ENCODE measurements at places on chromosomes 7 and 10. TPM values are rescaled to one million over a fixed set of nuclear protein-coding genes. Genes with fewer than 3 reads are reported as not detected.

The MCM10 gene
- total RNA-seq = 42.0 TPM

The ANKRD16 gene
- 7.7 TPM for total RNA-seq

The SUN3 gene
- total RNA-seq = 1.1 TPM

The COPG2 gene
- total RNA-seq = 19.8 TPM

The LRRC61 gene
- total RNA-seq = 22.5 TPM

The TMEM236 gene
- total RNA-seq = 0.51 TPM

The LRRD1 gene
- not detected for total RNA-seq

The BLNK gene
- total RNA-seq = 9.5 TPM

The MICU1 gene
- total RNA-seq = 89.4 TPM

The MBL2 gene
- total RNA-seq = not detected

DNA sequence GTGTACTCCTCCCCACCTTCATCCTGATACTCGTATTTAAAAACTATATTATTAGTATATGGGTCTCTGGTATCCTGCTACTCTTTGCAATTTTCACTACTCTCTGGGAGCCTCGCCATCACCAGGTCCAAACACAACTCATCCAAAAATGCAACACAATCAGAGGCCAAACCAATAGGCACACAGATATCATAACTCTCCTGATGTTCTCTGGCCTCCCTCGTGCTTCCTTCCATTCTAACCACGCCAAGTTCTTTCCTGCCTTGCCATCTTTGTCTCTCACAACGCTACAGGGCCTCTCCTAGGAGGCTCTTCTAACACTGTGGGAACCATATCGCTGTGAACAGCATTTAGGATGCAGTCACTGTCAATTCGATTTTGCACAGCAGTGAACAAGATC lies 7.3 kb downstream of the RHEB start:
- DNase-seq = no peak

- no peak for DNase-seq
Measured at GRCh38 chr7:141838581-141838980, 2.7 kb downstream of the PRSS37 start.

- no peak for DNase-seq
Measured at GRCh38 chr7:19090526-19090925, 26.9 kb downstream of the TWIST1 start.

DNA sequence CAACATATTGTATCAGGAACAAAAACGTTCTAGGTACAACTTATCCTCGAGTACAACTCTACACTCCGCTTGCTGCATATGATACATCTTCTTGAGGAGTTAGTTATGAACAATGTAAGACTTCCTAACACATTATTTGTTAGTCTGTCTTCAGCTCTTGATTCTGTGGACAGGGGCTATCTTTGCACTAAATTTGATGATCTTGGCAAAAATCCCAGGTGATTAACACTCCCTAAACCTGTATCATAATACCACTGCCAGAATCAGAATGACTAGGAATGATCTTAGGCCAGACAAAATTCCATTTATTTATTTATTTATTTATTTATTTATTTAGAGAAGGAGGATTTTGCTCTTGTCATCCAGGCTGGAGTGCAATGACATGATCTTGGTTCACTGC lies 108.7 kb upstream of the AUTS2 start:
- DNase-seq = no peak

DNA sequence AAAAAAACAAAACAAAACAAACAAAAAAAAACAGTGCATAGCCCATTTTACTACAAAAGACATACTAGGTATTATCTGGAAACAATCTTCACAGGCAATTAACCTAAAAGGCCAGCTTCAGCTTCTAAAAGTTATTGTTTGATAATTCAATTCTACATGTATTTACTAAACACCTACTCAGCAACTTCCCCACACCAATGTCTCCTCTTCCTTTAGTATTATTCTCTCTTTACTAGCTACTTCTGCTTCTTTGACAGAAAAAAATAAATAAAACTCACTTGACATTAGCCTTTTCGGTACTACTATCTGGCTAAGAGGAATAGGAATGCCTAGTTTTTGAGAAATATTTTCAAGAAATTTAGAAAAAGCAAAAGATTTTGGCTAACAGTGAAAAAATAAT lies 2.8 kb downstream of the TM9SF3 start:
- no peak for DNase-seq

GRCh38 chr7:117493460-117493859 lies 13.6 kb downstream of the CFTR start:
- no peak for DNase-seq

- DNase-seq = peak; percentile 64
Measured at GRCh38 chr10:61779950-61780659, 117.4 kb downstream of the CABCOCO1 start.

DNA sequence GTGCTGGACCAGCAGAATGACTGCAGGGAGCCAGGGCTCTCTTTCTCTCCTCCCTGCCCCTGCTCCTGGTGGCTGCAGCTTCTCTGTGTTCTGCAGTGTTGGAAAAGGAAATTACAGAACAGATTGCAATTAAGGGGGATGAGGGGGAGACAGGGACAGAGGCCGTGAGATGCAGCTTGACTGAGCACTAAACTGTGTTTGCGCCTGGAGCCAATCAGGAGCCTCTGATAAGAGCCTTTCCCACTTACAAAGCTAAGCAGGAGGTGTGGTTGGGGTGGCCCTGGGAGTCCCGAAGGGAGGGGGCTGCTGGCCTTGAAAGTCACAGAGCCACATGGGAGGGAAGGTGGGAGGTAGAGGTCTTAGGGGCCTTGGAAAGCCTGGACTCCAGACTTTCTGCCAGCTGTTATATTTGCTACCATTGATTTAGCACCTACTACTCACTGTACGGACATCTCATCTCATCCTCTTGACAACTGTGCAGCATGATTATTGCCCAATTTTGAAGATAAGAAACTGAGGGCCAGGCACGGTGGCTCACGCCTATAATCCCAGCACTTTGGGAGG lies 26.7 kb downstream of the TRIM8 start:
- no peak for DNase-seq

- peak; percentile 13 for DNase-seq
Measured at GRCh38 chr7:17599733-17600339, 301.4 kb downstream of the AHR start.

DNA sequence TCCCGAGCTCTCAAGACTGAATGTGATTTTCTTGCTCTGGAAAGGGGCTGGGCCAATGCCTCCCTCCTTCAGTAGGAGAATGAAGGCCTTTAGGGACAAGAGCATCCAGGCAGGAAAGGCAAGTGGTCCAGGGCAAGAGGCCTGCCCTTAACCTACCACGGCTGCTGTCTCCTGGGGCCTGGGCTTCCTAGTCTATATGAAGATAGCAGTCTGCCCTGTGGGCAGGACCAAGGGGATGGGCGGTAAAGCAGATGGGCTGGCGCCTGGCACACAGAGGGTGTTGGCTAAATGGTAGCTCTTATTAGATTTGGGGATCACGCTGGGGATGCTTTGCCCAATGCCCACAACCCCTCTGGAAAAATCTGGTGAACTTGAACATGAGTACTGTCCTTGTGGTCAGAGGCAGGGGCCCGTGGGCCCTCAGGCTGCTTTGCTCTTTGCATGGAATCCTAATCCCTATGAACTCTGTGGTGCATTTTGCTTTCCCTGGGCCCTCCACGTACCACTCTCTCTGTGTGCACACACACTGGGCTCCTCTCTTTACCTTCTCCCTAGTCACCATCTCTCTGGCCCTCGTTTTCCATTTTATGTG lies 20.3 kb downstream of the CHAT start:
- no peak for DNase-seq

DNA sequence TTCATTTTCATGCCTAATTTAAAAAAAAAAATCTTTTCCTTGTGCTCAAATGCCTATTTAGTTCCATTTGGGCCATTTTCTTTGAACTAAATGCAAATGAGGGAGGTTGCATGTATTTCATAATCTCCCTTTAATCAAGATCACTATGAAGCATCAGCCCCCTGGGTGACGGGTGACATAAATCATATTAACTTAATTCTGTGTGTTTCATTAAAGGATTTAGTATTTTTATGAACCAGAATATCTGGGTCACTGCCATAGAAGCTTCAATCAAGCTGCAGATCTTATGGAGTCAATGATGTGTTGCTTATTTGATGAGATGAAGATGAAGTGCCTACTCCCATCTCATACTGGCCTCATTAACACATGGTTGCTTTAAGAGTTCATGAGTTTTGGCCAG lies 301.9 kb upstream of the PRKCQ start:
- DNase-seq = no peak
